SK-N-DZ (cell line): ENCODE measurements at places on chromosomes 11 and 22.

GRCh38 chr11:45454917-45455401, 168.8 kb upstream of the SYT13 start:
- DNase-seq = no peak

- DNase-seq = no peak
These were observed 28.5 kb upstream of the ABCC8 start for GRCh38 chr11:17505146-17505545.

GRCh38 chr22:36177160-36177559, 16.6 kb upstream of the APOL3 start:
- DNase-seq = no peak

DNA sequence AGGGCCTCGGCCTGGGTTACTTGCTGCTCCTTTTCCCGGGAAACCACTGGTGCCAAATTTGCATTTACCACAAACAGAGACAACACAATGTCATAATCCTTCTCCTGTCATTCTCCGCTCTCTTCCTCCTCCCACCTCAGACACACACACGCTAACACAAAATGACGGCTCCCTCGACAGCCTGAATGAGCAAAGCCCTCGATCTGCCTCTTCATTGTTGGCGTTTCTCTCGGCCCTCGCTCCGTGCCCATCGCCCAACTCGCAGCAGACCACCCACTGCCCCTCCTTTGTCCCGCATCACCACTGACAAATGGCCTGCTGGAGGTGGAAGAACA, 12.5 kb upstream of the TCF20 start:
- DNase-seq = no peak

GRCh38 chr22:19874307-19875060, 19.8 kb upstream of the GNB1L start:
- DNase-seq = no peak

GRCh38 chr11:45176996-45177395, 30.6 kb downstream of the PRDM11 start:
- DNase-seq = no peak

- DNase-seq = no peak
These were observed 226.9 kb downstream of the BUD13 start for GRCh38 chr11:116545912-116546311.

- no peak for DNase-seq
These were observed 8.7 kb downstream of the SBF2 start for GRCh38 chr11:10285148-10285802.

- DNase-seq = no peak
These were observed 129.6 kb downstream of the BARX2 start for GRCh38 chr11:129505266-129505665.

GRCh38 chr22:39995393-39996252, 869 bp downstream of the FAM83F start:
- no peak for DNase-seq

DNA sequence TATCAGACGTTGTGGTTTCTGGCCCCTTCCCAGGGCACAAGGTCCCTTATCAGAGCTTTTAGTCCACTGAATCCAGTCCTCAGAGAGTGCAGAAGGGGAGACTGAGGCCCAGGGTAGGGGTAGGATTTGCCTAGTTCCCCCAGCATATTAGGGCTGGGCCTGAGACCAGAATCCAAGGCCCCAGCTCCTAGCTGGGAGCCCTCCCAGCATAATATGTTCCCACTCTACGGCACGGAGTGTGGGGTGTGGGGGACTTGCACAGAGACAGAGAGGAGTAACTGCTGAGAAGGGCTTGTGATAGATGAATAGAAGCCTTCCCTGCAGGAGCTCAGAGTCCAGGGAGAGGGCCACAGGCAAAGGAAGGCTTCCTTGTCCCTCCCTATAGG, 43.8 kb downstream of the NEU3 start:
- no peak for DNase-seq

DNA sequence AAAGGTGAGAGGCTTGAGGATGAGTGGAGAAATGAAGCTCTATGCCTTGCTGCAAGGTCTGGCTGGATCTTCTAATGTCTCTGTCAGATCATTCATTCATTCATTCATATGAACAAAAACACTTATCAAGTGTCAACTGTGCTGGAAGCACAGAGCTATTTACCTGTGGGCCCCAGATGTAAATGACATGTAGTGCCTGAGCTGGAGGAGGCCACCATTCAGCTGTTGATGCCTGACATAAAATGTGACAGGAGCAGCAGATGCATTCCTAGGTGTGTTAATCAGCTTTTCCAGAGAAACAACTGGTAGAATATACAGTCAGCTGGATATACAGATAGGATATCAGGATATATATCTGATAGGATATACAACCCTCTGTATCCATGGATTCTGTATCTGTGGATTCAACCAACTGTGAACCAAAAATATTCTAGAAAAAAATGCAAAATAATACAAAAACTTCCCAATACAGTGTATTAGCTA, 44.5 kb downstream of the TSPAN18 start:
- no peak for DNase-seq

- DNase-seq = no peak
These were observed 64.3 kb downstream of the CYB5R2 start for GRCh38 chr11:7609015-7609414.

GRCh38 chr22:37016134-37016910, 2.9 kb downstream of the TST start:
- DNase-seq = no peak

DNA sequence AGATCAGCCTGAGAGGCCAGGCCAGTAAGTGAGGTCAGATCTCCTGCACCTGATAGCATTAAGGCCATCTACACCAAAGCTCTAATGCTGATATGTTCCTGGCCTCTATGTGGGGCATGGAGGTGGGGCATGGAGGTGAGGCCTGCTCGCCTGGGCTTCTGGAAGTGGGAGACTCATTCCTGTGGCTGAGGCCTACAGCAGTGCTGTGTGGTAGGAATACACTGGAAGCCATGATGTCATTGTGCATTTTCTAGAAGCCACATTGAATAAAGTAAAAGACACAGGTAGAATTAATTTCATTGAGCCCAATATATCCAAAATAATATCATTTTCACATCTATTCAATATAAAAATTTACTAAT, 2.7 kb downstream of the PNPLA3 start:
- DNase-seq = no peak

DNA sequence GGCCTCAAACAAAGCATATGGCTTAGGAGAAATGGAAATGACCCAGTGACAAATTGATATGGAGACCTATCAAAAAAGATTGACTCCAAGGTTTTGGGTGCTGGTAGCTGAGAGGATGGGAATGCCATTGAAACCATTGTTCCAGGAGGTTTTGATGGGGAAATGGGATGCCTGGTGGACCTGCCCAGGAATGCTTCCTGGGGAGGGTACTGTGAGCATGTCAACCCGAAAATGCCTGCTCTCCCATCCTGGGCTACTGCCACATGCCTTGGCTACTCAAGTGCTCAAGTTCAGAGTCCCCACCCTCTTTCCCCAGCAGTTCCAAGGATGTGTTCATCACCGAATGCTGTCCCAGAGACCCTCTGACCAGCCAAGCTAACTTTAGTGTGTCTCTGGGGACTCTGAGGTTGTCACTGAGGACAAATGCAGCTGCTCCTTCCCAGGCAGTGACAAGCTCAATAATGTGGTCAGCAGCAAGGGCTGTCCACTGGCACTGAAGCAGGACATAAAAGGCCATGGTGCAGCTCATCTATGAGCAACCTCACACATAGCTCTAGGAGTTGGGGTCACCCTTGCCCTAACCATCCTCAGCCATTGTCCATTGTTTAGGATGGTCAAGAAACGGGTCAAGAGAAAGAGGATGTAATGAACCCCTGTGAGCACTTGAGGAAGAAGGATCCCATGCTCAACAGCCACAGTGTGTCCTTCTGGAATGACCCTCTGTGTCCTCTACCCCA, 83.7 kb downstream of the TRIM29 start:
- no peak for DNase-seq

GRCh38 chr11:94664346-94664745, 97.2 kb downstream of the PIWIL4 start:
- no peak for DNase-seq

DNA sequence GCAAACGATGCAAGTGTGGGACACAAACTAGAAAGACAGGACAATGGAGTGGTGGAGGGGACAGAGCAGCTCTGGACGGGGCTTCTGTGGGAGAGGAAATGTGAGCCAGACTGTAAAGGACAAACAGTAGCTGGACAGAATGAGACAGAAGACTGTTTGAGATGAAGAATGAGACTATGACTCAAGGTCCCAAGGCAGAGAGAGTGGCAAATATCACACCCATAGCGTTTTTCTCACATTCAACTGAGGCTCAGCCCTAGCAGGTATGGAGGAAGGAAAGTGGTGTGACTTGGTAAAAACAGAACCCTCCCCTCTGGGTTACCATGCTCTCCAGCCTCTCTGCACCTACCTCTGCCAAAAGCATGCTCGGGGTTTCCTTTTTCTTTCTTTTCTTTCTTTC, 96.5 kb downstream of the RPL27A start:
- no peak for DNase-seq

DNA sequence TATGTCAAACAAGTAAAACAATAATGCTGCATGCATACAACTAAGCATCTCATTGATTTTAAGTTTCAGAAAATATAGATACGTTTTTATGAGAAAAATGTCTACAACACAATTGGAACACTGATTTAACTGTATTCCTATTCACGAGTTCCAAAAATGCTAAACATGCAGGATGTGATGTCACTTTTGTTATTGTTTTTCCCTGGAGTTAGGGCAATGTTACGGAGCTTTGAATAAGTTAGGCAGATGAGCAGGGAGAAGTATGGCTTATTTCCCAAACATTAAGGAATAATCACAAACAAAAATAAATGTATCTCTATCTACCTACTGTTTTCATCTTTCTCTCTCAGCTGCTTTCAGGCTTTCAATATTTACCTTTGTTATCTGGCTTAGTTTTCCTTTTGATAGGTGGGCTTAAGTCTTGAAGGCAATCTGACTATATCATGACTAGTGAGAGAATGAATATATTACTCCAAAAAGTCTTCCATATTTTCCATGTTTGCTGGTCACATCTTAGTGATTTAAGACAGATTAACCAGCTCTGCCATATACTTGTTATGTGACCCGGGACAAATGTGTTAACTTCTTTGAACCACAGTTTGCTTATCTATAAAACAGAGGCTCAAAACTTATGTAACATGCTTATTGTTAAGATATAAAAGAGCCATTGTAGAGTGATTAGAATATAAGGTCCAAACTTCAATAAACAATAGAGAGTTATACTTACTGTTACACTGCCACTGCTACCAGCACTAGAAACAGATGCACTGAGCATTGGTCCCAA, 854.4 kb upstream of the CCDC90B start:
- no peak for DNase-seq

- no peak for DNase-seq
These were observed 94.7 kb downstream of the MPPED1 start for GRCh38 chr22:43506487-43506886.

GRCh38 chr11:130162733-130163132, 3.2 kb downstream of the ST14 start:
- no peak for DNase-seq

DNA sequence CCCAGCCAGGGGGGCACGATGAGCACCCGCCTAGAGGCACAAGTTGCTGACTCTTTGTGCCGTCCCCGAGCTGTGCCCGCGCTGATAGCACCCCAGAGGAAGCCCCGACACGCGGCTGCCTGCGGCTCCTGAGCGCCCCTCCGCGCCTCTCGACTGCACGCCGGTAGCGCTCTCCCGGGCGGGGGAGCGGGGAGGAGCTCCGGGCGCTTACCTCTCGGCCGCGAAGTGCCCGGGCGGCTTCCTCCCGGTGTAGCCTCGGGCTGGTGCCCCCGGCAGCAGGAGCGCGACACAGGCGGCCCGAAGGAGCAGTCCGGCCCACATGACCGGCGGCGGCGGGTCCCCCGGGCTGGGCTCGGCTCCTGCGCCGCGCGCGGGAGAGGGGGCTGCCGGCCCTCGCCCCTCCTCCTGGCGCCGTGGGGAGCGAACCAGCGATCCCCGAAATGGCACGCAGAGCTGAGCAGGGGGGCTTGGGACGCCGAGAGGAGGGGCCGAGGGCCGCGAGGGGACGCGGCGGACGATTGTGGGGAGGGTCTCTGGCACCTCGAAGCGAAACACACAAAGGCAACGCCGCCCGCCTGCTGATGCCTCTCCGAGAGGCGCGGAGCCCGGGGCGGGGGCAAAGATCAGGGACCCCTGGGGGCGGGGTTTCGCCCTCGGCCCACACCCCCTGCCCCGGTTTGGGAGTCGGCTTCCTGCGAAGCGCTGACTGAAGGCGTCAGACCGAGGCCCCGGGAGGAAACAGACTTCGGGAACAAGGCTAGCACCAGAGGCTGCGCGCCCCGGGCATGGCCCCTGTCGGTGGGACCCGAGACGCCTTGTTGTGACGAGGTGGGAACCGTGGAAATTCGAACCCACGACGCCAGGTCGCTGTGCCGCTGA, at the start of gene VWCE:
VWCE (minus strand) TSS at position 600 of the 879 bp plus-strand sequence; CDS start at position 321, 279 bp downstream.
- peak; percentile 75 for DNase-seq

GRCh38 chr22:37326726-37327125, 44.4 kb downstream of the CYTH4 start:
- no peak for DNase-seq

- DNase-seq = no peak
These were observed 2.4 kb upstream of the TTC17 start for GRCh38 chr11:43356336-43356735.

GRCh38 chr22:36136475-36136874, 24.1 kb downstream of the APOL3 start:
- no peak for DNase-seq

DNA sequence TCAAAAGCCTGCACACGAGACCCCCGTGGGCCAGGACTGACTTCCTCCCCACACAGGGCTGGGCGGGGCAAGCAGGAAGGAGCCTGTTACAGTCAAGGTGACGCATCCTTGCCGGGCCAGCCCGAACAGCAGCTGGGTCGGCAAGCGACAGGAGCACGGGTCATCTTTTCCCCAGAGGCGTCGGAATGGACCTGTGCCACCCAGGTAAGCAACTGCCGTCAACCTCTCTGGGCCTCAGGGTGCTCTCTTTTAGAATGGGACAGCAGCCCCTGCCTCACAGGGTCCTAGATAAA, at the start of gene CYTH4:
CYTH4 (plus strand) TSS at position 124 of the 293 bp plus-strand sequence; CDS start at position 186, 62 bp downstream.
- DNase-seq = no peak

GRCh38 chr11:8839957-8840945, 70.7 kb upstream of the AKIP1 start:
- no peak for DNase-seq
